ENCODE measurements at places on chromosomes 3 and 15. TPM values are rescaled to one million over a fixed set of nuclear protein-coding genes. Genes with fewer than 3 reads are reported as not detected.

WNT7A gene
- total RNA-seq: 14.5 TPM

TATDN2 gene
- 63.7 TPM for total RNA-seq

LRRN1 gene
- not detected for total RNA-seq

TUSC7 gene
- total RNA-seq: not detected

MRAS gene
- 1.6 TPM for total RNA-seq

GRCh38 chr15:90585863-90586262, 56.1 kb downstream of the CRTC3 start:
- peaks cover 48% of the 10 kb centered on the region for H3K4me1 ChIP-seq
- H3K27me3 ChIP-seq: no peaks in the 10 kb centered on the region
- no peak overlapping the region for H3K4me3 ChIP-seq

- no peak for DNase-seq
- no peak overlapping the region for H3K27ac ChIP-seq
These were observed 3.3 kb upstream of the ALAS1 start for GRCh38 chr3:52194485-52195290.

DNA sequence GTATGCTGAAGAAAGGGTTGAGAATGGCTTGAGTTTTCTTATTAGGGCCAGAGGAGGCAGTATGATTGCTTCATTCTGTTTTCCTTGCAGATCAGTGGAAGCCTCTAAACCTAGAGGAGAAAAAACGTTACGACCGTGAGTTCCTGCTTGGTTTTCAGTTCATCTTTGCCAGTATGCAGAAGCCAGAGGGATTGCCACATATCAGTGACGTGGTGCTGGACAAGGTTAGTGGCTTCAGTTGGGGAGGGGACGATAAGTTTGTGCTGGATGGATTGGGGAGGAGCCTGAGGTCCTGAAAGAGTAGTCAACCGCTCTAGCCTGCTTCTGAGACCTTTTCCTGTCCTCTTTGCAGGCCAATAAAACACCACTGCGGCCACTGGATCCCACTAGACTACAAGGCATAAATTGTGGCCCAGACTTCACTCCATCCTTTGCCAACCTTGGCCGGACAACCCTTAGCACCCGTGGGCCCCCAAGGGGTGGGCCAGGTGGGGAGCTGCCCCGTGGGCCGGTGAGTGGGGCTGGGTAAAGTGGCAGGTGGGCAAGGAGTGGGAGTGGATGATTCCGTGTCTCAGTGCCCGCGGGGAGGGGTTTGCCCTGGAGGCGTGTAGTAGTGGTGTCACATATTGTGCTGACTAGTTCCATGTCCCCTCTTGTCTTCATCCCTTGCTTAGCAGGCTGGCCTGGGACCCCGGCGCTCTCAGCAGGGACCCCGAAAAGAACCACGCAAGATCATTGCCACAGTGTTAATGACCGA, 8.5 kb downstream of the EIF4G1 start:
- DNase-seq: no peak
- H3K36me3 ChIP-seq: peaks cover 18% of the 10 kb centered on the region
- H3K4me1 ChIP-seq: peaks cover 15% of the 10 kb centered on the region
- no peaks in the 10 kb centered on the region for H3K27me3 ChIP-seq

GRCh38 chr15:40463886-40464545, 6.8 kb upstream of the CHST14 start:
- no peak overlapping the region for H3K4me3 ChIP-seq
- peaks cover 8% of the 10 kb centered on the region for H3K4me1 ChIP-seq
- H3K27ac ChIP-seq: no peak overlapping the region
- no peaks in the 10 kb centered on the region for H3K27me3 ChIP-seq

DNA sequence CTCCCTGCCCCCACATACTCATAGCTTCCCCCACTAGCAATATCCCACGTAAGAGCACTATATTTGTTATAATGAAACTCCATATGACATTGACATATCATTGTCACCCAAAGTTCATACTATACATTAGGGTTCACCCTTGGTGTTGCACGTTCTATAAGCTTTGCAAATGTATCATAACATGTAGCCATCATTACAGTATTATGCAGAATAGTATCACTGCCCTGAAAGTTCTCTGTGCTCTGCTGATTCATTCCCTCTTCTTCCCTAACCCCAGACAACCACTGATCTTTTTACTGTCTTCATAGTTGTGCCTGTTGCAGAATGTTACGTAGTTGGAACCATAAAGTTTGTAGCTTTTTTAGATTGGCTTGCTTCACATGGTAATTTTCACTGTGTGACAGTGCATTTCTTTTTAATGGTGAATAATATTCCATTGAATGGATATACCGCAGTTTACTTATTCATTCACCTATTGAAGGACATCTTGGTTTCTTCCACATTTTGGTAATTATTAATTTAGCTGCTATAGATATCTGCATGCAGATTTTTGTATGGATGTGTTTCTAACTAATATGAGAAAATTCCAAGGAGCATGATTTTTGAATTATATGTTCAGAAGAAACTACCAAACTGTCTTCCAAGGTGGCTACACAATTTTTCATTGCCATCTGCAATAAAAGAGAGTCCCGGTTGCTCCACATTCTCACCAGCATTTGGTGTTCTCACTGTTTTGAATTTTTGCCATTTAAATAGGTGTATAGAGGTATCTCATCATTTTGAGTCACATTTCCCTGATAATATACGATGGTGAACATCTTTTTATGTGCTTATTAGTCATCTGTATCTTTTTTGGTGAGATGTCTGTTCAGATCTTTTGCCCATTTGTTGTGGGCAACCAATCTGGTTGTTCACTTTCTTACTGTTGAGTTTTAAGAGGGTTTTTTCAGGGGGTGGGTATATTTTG, 59.7 kb downstream of the CD200 start:
- no peak for DNase-seq
- H3K36me3 ChIP-seq: no peaks in the 10 kb centered on the region
- H3K27ac ChIP-seq: no peak overlapping the region
- H3K27me3 ChIP-seq: peaks cover 5% of the 10 kb centered on the region

DNA sequence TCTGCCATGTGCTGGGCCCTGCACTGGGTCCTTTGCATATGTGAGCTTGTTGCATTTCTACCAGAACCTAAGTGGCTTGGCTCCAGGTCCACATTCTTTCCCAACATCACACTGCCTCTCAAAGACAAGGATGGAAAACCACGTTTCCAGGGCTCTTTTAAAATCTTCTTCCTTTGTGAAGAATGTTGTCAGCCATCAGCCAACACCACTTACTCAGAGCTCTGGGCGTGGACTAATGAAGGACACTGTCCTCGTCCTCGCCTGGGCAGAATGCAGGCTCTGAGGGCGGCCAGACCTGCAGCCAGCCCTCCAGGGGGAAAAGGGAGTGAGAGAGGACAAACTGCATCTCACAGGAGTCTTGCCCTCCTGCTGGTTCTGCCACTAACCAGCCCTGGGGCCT, 49.7 kb downstream of the MAGEF1 start:
- peaks cover 26% of the 10 kb centered on the region for H3K27me3 ChIP-seq
- H3K36me3 ChIP-seq: peaks cover 4% of the 10 kb centered on the region
- H3K4me3 ChIP-seq: no peak overlapping the region
- DNase-seq: no peak
- no peak overlapping the region for H3K27ac ChIP-seq

DNA sequence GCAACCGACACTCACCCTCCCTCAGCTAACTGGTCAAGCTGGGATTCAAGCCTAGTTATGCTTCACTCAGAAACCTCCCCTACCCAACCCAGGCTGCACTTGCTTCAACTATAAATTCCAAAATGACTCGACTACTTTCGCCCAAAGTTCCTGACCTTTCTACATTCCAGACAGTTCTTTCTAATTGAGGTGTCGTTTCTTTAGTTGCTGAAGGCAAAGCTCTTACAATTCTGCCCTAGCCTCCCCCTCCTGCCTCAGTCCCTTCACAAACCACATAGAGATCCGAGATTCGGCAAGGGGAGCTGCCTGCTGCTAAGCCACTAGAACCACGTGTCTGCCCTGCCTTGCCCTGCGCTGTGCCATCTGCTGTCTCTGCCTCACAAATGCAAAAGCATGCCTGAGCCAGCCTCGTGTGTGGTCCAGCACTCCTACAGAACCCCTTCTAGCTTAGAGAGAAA, 74.7 kb upstream of the SH3GL3 start:
- no peak overlapping the region for H3K4me3 ChIP-seq
- DNase-seq: no peak
- H3K27me3 ChIP-seq: peaks cover 81% of the 10 kb centered on the region
- no peak overlapping the region for H3K27ac ChIP-seq
- H3K4me1 ChIP-seq: no peaks in the 10 kb centered on the region
- peaks cover 4% of the 10 kb centered on the region for H3K36me3 ChIP-seq

All from T-helper 17 cell (primary cell).